ENCODE measurements at places on chromosomes 5 and 9. TPM values are rescaled to one million over a fixed set of nuclear protein-coding genes. Genes with fewer than 3 reads are reported as not detected.

FOXD4L6 gene
- total RNA-seq = not detected

SLC36A2 gene
- total RNA-seq = not detected

PDGFRB gene
- total RNA-seq = 1.3 TPM

PCDHA5 gene
- under 0.01 TPM for total RNA-seq

UBE2QL1 gene
- not detected for total RNA-seq

TRIM7 gene
- 7.3 TPM for total RNA-seq

NAIP gene
- total RNA-seq = 2.4 TPM

AHRR gene
- total RNA-seq = 41.0 TPM

GPR151 gene
- total RNA-seq = not detected

DNM1 gene
- total RNA-seq = 0.77 TPM

PDE6A gene
- total RNA-seq = not detected

GPR21 gene
- 2.9 TPM for total RNA-seq

RPS14 gene
- total RNA-seq = 2,810 TPM

NRARP gene
- not detected for total RNA-seq

DEPDC1B gene
- 7.9 TPM for total RNA-seq

ACOT12 gene
- 1.00 TPM for total RNA-seq

FGF18 gene
- not detected for total RNA-seq

SH3GL2 gene
- total RNA-seq = 0.36 TPM

MCTP1 gene
- 18.5 TPM for total RNA-seq

IL9 gene
- not detected for total RNA-seq

DDX4 gene
- under 0.01 TPM for total RNA-seq

GHR gene
- total RNA-seq = 2.9 TPM

PCDHGB1 gene
- total RNA-seq = 2.5 TPM

CSF1R gene
- 0.33 TPM for total RNA-seq

PNPLA7 gene
- total RNA-seq = 0.93 TPM

SPOCK1 gene
- total RNA-seq = 22.0 TPM

PCDHA9 gene
- total RNA-seq = under 0.01 TPM

ZNF483 gene
- 2.2 TPM for total RNA-seq

SLC46A2 gene
- total RNA-seq = not detected

DRD1 gene
- 0.15 TPM for total RNA-seq

PCDHA12 gene
- not detected for total RNA-seq

ACER2 gene
- total RNA-seq = 2.3 TPM

RNF208 gene
- total RNA-seq = not detected

AGXT2 gene
- not detected for total RNA-seq

CARTPT gene
- not detected for total RNA-seq

ARAP3 gene
- 10.3 TPM for total RNA-seq

CEP120 gene
- total RNA-seq = 15.3 TPM

CDH10 gene
- not detected for total RNA-seq

ABLIM3 gene
- total RNA-seq = 10.0 TPM

TLN1 gene
- 143 TPM for total RNA-seq

IFNK gene
- not detected for total RNA-seq

OR1Q1 gene
- total RNA-seq = not detected

KIF27 gene
- 7.3 TPM for total RNA-seq

FRRS1L gene
- total RNA-seq = not detected

FABP6 gene
- not detected for total RNA-seq

Data from melanocyte of skin (primary cell).